Neural progenitor cell (in vitro differentiated cells): ENCODE measurements at places on chromosomes 7 and 10.

DNA sequence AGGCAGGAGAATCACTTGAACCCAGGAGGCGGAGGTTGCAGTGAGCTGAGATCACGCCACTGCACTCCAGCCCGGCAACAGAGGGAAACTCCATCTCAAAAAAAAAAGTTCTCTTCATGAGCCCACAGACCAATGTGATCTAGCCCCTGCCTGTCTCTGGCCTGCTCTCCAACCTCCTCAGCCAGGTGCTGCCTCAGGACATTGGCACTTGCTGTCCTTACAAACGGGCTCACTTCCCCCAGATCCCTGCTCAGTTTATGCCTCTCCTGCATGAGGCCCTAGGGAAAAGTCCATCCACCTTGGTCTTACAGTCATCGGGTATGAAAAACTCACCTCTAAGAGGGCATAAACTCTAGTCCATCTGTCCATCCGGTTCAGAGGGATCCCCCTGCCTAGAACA, 32.5 kb downstream of the TNS3 start:
- no peak for DNase-seq

GRCh38 chr7:47771336-47771989, 176.8 kb downstream of the PKD1L1 start:
- no peak for DNase-seq

DNA sequence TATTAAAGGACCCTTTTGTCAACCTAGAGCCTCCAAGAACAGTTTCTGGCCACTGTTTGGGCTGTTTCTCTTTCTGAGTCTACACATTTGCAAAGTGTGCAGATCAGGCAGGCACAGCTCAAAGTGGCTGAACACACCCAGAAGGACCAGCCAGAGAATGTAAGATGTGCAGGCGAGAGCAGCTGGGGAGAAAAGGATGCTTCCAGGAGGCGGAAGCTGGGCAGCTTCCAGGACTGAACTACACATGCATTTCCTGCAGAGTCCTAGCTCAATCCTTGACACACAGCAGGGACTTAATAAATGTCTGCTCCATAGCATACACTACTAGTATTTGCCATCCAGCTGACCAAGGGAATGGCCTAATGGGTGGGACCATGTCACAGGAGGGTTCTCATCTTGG, 70.9 kb downstream of the CTBP2 start:
- no peak for DNase-seq

DNA sequence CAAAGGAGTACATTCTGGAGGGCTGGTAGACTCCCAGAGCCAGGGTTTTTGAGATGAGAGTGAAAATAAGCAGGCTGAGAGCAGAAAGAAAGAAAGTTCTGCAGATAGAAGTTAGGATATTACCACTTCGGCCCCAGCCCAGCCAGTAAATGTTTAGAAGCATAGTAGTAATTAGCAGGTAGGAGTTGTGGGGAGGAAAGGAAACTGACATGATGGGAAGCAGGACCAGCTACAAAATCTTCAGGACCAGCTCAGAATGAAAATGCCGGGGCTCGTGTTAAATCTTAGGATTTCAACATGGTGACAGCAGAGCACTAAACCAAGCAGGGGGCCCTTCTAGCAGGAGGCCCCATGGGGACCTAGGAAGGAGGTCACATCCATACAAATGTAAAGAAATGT, 28.7 kb downstream of the PRSS2 start:
- DNase-seq: no peak

DNA sequence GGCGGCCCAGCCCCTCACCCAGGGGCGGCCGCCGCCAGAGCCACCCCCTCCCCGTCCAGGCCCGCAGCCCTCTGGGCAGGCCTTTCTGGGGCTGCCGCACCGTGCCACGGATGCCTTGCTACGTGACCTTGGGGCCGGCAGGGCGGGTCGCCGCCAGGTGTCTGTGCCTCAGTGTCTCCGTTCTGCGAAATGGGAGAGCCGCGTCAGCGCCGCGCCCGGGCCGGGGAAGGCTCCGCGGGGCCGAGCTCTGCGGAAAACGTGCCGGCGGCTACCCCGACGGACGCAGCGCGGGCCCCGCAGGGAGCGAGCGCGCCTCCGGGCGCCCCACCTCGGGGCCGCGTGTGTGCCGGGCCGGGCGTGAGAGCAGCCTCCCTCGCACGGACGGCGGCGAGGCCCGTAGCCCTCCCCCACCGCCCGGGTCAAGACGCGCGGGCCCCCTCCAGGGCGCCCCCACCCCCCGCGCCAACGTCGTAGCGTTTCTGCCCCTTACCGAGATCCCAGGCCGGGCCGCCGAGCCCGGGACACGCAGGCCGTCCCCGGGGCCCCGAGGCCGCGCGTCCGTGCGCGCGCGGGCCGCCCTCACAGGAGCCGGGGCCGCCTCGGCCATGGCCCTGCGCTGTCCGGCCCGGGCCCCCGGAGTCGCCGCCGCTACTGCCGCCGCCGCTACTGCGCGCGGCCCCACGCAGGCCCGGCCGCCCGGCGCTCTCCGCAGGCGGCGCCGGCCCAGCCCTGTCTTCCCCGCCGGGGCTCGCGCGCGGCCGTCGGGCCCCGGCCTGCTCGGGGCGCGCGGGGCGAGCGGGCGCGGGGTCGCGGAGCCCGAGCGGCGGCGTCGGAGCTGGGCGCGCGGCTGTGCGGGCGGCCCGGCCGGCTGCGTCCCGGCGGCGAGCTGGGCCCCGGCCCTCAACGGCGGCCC, 1.1 kb downstream of the ZNF777 start:
- DNase-seq: no peak
